ENCODE measurements at places on chromosomes 4 and X.

GRCh38 chrX:85303544-85303943 is 59.8 kb downstream of the ZNF711 start:
- no peak for DNase-seq

DNA sequence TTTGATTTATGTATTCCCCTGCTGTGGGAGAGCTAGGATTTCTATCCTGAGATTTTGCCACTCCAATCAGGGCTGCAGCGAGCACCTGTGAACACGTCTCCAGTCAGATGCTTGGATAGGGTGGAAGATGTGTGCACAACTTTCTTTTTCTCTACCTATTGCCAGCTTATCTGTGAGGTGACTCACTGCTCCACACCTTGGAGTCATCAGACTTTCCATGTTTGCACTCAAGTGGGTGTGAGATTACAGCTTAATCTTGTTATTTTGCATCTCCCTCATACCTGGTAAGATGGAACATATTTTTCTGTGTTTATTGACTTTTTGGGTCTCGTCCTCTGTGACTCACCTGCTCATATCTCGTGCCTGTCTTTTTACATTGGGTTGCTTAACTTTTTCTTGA is 32.2 kb downstream of the PSAPL1 start:
- no peak for DNase-seq

DNA sequence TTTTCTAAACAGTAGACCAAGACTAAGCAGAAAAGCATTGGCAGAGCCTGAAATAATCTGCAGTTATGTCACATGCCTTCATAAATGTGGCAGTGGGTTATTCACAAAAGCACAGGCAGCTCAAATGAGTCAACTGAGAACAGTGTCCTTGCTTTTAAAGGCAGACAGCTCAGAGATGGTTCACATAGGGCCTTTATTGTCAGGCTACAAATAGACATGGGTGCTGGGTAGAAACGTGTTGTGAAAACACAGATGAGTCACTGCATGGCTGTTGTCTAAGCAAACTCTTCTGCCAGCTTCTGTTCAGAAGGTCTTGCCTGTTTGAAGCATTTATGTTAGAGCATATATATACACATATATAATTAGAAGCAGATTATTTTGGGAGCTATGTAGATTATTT is 118.0 kb downstream of the SLC4A4 start:
- DNase-seq: no peak

DNA sequence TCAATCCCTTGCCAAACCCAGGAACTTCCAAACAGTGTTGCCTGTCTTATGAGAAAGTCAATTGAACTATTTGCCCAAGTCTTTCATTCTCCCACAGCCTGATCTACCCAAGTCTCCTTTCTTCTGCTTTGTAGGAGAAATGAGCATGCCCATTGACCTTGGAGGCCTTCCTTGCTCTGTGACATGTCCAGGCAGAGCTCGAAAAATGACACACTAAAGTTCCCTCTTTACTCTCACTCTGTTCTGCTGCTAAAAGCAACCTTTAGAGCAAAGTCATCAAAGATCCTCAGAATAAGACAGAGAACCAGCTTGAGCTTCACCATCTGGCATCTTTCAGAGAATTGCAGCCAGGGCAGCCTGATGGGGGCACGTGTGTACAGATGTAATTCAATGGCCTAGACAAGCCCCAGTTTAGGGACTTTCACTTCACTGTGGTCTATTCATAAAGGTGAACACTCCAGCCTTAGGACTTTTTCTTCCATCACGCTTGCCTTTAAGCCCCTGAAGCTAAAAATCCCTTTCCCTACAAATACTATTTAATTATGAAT is 136.4 kb downstream of the AMELX start:
- DNase-seq: no peak

GRCh38 chr4:73348185-73348584 is 55.9 kb upstream of the ALB start:
- DNase-seq: no peak

GRCh38 chrX:153447581-153447960 is 1.7 kb upstream of the TREX2 start:
- DNase-seq: no peak

DNA sequence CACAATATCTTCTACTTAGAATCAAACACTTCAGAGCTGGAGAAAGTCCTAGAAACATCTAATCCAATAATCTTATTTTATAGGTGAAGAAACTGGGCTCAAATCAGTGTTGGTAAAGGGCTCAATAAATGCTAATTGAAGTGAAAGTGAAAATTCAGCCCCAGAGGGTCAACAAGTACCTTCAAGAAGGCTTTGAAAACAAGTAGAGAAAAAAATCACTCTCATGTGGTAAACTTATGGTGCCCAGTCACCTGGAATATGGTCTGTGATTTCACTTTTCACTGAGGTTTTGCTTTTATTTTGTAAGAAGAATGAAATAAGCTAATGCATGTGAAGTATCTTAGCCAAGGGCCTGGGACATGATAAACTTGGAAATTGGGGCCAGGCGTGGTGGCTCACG is 29.1 kb upstream of the EIF4E start:
- no peak for DNase-seq

DNA sequence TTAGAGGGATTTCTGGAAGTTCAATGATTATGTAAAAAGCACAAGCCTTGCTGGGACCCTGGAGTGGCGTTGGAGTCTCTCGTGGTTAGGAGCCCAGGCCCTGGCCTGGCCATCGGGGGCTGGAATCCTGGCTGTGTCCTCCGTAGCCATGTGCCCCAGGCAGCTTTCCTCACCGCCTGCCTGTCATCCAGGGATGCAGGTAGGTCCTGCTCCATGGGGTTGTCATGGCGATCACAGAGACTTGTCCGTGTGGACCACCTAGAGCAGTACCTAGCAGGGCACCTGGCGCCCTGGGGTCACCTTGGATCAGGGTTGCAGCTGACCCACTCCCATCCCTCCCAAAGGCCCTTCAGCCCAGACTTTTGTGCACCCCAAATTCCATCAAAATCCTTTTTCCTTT is 30.2 kb upstream of the WFS1 start:
- DNase-seq: no peak

DNA sequence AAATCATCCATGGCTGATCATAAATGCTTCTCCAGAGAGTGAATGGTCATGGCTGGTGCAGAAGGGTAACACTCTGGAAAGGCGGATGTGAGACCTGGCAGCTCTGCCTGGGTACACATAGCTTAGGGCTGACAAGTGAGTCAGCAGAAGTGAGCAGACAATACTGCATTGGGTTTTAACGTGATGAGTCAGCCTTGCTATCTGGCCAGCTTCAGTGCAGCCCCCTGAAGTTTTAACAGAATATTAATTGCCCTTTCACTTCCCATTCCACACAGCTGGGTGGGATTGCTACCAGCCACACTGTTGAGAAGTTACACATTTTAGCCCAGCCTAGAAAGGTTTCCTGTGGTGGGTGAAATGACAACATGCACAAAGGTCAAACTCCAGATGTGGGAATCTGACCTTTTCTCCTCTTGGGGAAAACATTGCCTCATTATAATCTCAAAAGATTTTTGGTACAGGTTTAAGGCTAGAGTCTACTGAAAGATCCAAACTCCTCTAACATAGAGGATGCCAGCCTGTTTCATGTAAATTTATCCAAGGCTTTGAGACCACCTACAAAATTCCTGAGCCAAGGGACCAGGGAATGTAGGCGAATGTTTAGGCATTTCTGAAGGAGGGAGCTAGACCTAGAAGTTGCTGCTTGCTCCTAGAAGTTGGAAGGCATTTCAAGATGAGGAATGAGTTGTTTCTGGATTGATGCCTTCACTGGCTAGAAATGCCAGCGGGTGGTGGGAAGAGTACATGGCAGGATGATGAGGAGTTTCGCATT is 230.3 kb upstream of the PGRMC2 start:
- DNase-seq: no peak

Measured in CD4-positive, alpha-beta T cell treated with Interleukin-6 for 4 hours (primary cell).